ENCODE measurements at places on chromosomes 3 and 15. TPM values are rescaled to one million over a fixed set of nuclear protein-coding genes. Genes with fewer than 3 reads are reported as not detected.

Gene ARPP21
- 1.3 TPM for polyA plus RNA-seq

Gene ITGA11
- 3.6 TPM for polyA plus RNA-seq

Gene PLA2G4F
- polyA plus RNA-seq: 25.0 TPM

Gene FBXW12
- 0.73 TPM for polyA plus RNA-seq

DNA sequence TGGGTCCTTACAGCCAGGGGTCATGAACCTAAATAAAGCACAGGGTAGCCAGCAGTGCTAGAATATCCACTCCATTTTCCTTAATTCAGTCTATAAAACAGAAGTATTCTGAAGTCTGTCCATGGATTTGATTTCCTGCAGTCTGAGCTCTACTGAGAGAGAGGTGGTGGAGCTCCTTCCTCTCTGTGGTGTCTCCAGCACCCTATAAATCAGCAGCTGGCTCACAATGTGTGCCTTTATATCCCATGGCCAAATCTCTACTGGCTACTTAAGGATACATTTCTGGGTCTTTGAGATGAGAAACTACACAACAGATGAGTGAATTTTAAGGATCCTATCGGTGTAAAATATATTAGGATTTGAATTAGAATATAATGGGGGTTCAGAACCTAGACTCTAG lies 339.9 kb upstream of the RBMS3 start:
- no peak for DNase-seq

DNA sequence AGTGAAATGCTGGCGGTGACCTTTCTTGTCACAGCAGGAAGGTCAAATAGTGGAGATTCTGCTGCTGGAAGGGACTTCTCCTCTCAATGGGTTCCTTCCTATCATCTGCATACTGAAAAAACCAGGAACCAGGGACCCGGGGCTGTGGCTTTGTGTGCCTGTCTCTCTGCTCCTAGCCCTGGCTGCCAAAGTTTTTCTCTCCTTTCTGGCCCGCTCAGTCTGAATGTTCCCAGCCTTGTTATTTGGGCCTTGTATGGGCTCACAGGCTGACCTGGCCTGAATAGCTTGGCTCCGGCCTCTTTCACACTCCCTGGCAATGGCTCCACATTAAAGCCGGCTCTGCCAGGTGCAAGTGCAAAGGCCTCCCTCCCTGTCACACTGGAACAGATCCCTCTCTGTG lies 94.7 kb downstream of the LRIG1 start:
- DNase-seq: no peak

DNA sequence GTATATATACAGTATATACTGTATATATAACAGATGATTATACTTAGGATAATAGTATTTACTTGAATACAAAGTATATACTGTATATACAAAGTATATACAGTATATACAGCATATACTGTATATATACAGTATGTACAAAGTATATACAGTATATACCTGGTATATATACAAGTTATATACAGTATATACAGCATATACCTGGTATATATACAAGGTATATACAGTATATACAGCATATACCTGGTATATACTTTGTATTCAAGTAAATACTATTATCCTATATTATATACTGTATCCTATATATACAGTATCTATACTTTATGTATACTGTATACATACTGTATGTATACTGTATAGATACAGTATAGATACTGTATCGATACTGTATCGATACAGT lies 14.6 kb upstream of the CPOX start:
- no peak for DNase-seq

- DNase-seq: no peak
Observed at GRCh38 chr15:63372018-63372705, 9.5 kb downstream of the CA12 start.

DNA sequence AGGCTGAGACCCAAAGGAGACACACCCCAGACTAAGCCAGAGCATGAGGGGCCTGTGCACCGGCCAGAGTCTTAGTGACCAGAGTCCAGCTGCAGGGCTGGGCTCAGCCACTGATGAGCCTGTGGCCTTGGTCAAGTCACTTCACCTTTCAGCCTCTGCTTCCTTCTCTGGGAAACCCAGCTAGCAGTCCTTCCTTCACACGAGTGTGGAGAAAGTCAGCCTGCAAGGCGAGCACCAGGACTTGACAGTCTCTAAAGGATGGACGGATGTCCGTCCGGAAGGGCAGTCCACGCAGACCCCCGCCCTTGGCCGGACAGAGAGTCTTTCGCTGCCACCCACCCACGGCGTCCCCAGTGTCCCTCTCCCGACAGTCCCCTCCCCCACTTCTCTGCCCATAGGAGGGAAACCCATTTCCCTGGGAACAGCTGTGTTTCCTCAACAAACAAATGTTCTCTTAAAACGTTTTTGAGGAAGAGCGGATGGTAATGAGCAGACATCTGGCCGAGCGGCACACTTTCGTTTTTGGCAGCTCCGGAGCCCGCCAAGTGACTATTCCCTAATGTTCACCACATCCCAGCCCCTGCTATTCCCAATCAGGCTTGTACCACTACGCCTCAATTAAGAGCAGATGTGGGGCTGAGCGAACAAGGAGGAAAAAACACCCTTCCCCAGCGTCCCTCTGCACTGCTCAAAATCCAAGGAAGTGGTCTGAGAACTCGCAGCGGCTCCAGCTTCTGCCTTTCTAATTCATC lies 129.1 kb upstream of the SMAD3 start:
- DNase-seq: peak; percentile 56

GRCh38 chr3:194572944-194573491 lies 60.2 kb downstream of the TMEM44 start:
- DNase-seq: no peak

DNA sequence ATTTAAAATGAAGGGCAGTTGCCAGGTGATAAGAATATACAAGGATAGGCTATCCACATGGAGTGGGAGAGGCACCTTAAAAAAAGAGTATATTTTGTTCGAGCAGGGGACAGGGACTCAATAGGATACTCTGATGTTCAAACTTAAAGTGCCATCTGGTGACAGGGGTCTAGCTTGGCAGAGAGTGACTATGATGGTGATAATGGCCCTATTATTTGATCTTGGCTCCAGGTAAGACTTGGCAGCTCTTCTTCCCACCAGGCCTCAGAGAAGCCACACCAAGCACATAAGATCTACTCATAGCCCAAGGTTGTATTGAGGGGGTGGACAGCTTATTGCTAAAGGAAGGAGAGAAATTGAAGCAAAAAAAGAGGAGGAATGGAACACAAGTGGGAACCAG lies 109.0 kb upstream of the MANF start:
- no peak for DNase-seq

GRCh38 chr3:189080745-189081144 lies 91.0 kb upstream of the TPRG1 start:
- no peak for DNase-seq

DNA sequence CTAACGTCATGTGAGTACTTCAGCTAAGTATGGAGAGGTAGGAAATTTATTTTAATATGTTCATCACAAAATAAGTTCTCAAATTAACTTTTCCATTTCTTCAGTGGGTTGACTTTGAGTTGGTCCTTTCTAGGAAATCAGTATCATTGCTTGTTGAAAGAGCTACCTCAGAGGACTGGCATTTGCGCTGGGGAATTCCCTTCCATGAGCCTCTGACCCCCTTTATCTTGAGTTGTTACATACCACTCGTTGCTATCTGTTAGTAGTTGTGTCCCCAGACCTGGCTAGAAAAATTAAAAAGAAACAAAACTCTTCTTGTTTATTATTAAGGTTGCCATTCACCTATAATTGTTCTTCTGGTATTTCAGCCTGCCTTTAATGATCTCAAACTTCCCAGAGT lies 96.8 kb upstream of the ROBO2 start:
- no peak for DNase-seq

Data from left kidney (tissue), 8 donors.